ENCODE measurements at places on chromosomes 6 and 20.
A peak's percentile ranks its signal among the peaks of the same experiment; 100 is the strongest.

GRCh38 chr6:148999929-149000468, 253.2 kb downstream of the UST start:
- H3K4me1 ChIP-seq: peaks cover 11% of the 10 kb centered on the region
- no peak overlapping the region for H3K27ac ChIP-seq
- no peak overlapping the region for H3K4me3 ChIP-seq
- DNase-seq: no peak
- peaks cover 19% of the 10 kb centered on the region for H3K36me3 ChIP-seq

GRCh38 chr6:133888929-133889556, at the start of gene TCF21:
Gene TCF21, plus strand, starts transcription at chr6:133889113. Its CDS starts 285 bp downstream, at chr6:133889398.
- H3K27me3 ChIP-seq: peaks cover 96% of the 10 kb centered on the region
- peaks cover 54% of the 10 kb centered on the region for H3K4me1 ChIP-seq
- H3K36me3 ChIP-seq: no peaks in the 10 kb centered on the region
- H3K27ac ChIP-seq: peak within 1 kb of the TSS; percentile 75
- DNase-seq: no peak

- no peak for DNase-seq
- H3K27me3 ChIP-seq: no peaks in the 10 kb centered on the region
- peaks cover 15% of the 10 kb centered on the region for H3K4me1 ChIP-seq
- H3K27ac ChIP-seq: no peak overlapping the region
- no peaks in the 10 kb centered on the region for H3K36me3 ChIP-seq
These were observed 78.7 kb upstream of the SASH1 start for GRCh38 chr6:148263961-148264360.

- H3K4me3 ChIP-seq: no peak overlapping the region
- H3K36me3 ChIP-seq: no peaks in the 10 kb centered on the region
- H3K4me1 ChIP-seq: no peaks in the 10 kb centered on the region
These were observed 12.1 kb downstream of the SLC2A4RG start for GRCh38 chr20:63751471-63752271.

- no peak overlapping the region for H3K27ac ChIP-seq
These were observed 3.6 kb downstream of the PPP1R3G start for GRCh38 chr6:5088780-5089179.

GRCh38 chr6:158816329-158816728, 2.8 kb downstream of the EZR start:
- peak overlapping the region; percentile 100 for H3K27ac ChIP-seq
- no peaks in the 10 kb centered on the region for H3K27me3 ChIP-seq
- H3K4me1 ChIP-seq: peaks cover 61% of the 10 kb centered on the region
- DNase-seq: no peak

GRCh38 chr20:40683894-40684268, 5.2 kb downstream of the MAFB start:
- H3K36me3 ChIP-seq: no peaks in the 10 kb centered on the region
- no peak for DNase-seq
- H3K27me3 ChIP-seq: peaks cover 90% of the 10 kb centered on the region
- no peak overlapping the region for H3K27ac ChIP-seq

- DNase-seq: no peak
- peaks cover 2% of the 10 kb centered on the region for H3K4me1 ChIP-seq
- no peak overlapping the region for H3K27ac ChIP-seq
- no peak overlapping the region for H3K4me3 ChIP-seq
- H3K27me3 ChIP-seq: peaks cover 28% of the 10 kb centered on the region
- no peaks in the 10 kb centered on the region for H3K36me3 ChIP-seq
These were observed 11.6 kb upstream of the STX16 start for GRCh38 chr20:58639182-58640146.
